OCI-LY7 (cell line): ENCODE measurements at places on chromosomes 2 and 18. TPM values are rescaled to one million over a fixed set of nuclear protein-coding genes. Genes with fewer than 3 reads are reported as not detected.

DNA sequence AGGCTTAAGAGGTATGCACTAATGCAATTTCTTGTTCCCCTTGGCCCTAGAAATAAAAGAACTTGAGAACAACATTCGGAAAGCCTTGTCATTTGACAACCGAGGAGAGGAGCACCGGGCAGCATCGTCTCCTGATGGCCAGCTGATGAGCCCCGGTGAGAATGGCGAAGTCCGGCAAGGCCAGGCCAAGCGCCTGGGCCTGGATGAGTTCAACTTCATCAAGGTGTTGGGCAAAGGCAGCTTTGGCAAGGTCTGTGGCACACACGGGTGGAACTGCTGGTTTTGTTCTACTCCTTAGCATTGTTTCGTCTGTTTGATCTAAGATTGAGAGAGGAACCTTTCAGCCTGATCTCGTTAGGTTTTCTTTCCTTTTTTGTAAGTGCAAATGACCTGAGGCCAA lies 289.8 kb upstream of the EPAS1 start:
- no peak for DNase-seq

SAP130 gene
- total RNA-seq: 31.8 and 37.3 TPM in 2 replicates

KIAA2012 gene
- total RNA-seq: not detected in 2 replicates

KLHL30 gene
- 1.7 and 1.9 TPM in 2 replicates for total RNA-seq

GRCh38 chr2:204545861-204546735 lies 823 bp downstream of the PARD3B start:
- no peak for DNase-seq

DNA sequence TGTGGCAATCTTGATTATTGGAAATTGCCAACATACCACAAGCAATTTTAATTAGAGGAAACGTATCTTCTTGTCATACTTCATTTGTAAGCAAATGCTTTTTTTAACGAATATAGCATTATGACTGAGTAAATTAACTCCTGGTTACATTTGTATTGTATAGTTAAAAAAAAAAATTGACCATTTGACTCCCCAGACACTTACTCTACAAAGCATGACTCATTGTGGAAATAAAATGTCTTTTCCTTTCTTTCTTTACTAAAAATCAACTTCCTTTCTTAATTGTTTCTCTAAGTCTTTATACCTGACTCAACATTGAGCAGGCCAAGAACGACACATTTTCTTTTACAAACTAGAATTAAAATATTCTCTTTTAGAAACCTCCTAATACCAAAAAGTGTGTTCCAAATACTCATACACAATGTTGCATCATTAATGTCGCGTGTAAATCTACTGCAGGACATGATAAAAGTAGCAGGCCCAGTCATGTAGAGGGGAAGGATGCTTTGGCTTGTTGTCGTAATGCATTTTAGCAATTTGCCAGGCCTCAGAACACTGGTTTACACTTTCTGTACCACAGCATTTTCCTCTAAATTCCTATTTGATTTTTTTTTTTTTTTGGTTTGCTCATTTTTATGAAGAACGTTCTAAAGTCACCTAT lies 349.6 kb upstream of the KCNH7 start:
- DNase-seq: no peak

FAM228A gene
- total RNA-seq: 0.31 and 0.46 TPM in 2 replicates

- no peak for DNase-seq
Measured at GRCh38 chr2:205967391-205968075, 118.4 kb downstream of the INO80D start.

FEV gene
- not detected in 2 replicates for total RNA-seq

- no peak for DNase-seq
Measured at GRCh38 chr2:178177066-178177679, 17.1 kb upstream of the OSBPL6 start.

DNA sequence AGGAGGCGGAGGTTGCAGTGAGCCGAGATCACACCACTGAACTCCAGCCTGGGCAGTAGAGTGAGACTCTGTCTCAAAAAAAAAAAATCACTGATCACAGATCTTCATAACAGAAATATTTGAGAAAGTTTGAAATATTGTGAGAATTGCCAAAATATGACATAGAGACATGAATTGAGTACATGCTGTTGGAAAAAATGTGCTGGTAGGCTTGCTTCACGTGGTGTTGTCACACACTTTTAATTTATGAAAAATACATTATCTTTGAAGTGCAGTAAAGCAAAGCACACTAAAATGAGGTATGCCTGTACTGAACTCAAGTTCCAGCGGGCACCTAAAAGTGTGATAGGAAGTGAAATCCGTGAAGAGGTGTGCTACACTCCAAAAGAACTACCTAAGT lies 152.6 kb downstream of the TMEFF2 start:
- no peak for DNase-seq

VAMP5 gene
- total RNA-seq: 3.8 and 3.9 TPM in 2 replicates

FIGN gene
- total RNA-seq: not detected in 2 replicates

DNA sequence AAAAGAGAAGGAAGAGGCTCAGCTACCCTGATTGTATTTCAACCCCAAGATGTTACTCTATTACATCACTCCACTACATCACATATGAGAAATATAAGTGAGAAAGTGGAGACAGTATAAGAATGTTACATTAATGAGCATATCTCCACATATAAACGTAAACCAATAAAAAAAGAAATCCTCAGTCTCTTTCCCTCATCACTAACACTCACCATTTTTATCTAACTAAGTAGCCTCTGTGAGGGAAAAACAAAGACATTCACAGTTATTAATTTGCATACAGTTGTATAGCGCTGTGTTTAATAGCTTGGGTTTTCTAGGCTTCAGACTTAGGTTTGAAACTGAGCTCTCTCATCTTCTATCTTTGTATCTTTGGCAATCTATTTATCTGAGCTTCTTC lies 489.1 kb upstream of the LRRTM4 start:
- DNase-seq: no peak

- DNase-seq: no peak
Measured at GRCh38 chr2:202037086-202037485, 3.4 kb downstream of the FZD7 start.

GRCh38 chr2:2824588-2824987 lies 493.5 kb upstream of the MYT1L start:
- DNase-seq: no peak
